ENCODE measurements at places on chromosomes 3 and 15.

GRCh38 chr15:44676676-44677075, 13.2 kb upstream of the SPG11 start:
- no peak for DNase-seq

DNA sequence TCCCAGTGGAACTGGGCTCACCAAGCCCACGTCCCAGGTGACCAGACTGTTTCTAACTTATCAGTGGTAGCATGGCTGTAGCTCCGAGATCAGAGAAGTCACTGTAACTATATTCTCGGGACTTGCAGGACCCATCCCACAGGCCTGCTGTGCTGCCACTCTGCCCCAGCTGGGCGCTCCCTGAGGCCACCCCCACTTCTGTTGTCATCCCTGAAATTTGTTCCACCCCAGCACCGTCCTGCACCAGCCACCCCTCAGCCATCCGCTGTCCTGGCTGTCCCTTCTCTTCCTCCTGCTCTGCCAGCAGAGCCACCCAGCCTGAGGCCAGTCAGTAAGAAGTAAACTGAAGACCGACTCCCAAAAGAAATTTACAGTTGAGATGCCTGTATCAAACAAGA, 33.0 kb upstream of the VILL start:
- no peak for DNase-seq

GRCh38 chr3:8854656-8855055, 85.2 kb upstream of the OXTR start:
- no peak for DNase-seq

DNA sequence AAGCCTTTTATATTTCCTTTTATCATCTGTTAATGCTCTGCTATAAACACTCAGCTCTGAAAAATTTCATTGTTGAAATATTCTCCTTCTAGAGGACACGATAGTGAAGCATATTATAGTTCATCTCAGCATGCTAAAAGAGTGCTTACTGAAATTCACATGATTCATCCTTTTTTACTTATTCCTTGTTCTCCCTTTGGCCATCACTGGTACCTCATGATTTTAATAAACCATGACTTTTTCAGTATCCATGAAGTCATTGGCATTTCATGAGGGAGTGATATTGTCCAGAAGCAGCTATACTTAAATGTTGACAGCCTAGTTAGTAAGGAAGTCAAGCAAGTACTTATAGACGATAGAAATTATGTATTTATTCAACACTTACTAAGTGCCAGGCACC, 112.7 kb downstream of the PROS1 start:
- DNase-seq, result no peak

GRCh38 chr3:189907803-189908202, 212.9 kb downstream of the P3H2 start:
- DNase-seq, result no peak
